ENCODE measurements at places on chromosomes 7 and 10. TPM values are rescaled to one million over a fixed set of nuclear protein-coding genes. Genes with fewer than 3 reads are reported as not detected.

- DNase-seq: no peak
Measured at GRCh38 chr7:44489955-44490350, 505 bp downstream of the NUDCD3 start.

Gene PODXL
- 106 TPM for total RNA-seq

GRCh38 chr7:107505362-107505761, 35.5 kb downstream of the GPR22 start:
- peak; percentile 45 for DNase-seq

DNA sequence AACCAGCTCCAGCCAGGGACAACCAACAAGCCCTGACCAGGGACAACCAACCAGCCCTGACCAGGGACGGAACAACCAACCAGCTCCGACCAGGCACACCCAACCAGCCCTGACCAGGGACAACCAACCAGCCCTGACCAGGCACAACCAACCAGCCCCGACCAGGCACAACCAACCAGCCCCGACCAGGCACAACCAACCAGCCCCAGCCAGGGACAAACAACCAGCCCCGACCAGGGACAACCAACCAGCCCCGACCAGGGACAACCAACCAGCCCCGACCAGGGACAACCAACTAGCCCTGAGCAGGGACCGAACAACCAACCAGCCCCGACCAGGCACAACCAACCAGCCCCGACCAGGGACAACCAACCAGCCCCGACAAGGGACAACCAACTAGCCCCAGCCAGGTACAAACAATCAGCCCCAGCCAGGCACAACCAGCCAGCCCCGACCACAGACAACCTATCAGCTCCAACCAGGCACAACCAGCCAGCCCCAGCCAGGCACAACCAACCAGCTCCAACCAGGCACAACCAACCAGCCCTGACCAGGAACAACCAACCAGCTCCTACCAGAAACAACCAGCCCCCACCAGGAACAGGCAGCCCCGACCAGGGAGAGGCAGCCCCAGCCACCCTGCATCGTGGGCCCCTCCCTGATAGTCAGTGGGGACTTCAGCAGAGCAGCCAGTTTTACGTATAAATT, 56.4 kb downstream of the PROSER2 start:
- DNase-seq: no peak

Gene MACC1
- 15.2 TPM for total RNA-seq

DNA sequence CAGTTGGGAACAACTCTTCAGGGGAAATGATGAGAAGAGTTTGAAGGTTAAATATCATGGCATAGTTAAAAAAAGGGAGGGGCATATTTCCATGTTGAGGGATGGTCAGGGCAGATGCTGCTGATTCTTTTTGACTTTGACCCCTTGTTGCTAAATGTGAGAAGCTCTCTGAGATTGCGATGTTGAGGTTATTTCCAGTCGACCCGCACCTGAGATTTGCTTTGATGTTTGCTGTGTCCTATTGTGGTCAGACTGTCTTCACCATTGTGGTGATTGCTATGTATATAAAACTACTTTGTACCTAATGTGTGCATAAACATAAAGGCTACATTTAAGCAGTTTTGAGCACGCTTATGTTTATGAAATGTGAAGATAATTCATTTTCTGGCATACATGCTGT, 90.9 kb downstream of the BBS9 start:
- no peak for DNase-seq

Gene TMUB1
- 34.9 TPM for total RNA-seq

Gene PRPS1L1
- total RNA-seq: not detected

Gene CFAP46
- 0.33 TPM for total RNA-seq

- peak; percentile 57 for DNase-seq
Measured at GRCh38 chr10:3780021-3780770, 4.8 kb downstream of the KLF6 start.

GRCh38 chr10:118689070-118689858, 65.5 kb downstream of the CACUL1 start:
- DNase-seq: no peak

Gene CRYGN
- total RNA-seq: not detected

GRCh38 chr7:136956232-136956631, 87.8 kb downstream of the CHRM2 start:
- DNase-seq: no peak
